NCI-H2029 treated with DMSO at 0.1 percent for 48 hours (cell line): ENCODE measurements at places on chromosomes 6 and 20.

DNA sequence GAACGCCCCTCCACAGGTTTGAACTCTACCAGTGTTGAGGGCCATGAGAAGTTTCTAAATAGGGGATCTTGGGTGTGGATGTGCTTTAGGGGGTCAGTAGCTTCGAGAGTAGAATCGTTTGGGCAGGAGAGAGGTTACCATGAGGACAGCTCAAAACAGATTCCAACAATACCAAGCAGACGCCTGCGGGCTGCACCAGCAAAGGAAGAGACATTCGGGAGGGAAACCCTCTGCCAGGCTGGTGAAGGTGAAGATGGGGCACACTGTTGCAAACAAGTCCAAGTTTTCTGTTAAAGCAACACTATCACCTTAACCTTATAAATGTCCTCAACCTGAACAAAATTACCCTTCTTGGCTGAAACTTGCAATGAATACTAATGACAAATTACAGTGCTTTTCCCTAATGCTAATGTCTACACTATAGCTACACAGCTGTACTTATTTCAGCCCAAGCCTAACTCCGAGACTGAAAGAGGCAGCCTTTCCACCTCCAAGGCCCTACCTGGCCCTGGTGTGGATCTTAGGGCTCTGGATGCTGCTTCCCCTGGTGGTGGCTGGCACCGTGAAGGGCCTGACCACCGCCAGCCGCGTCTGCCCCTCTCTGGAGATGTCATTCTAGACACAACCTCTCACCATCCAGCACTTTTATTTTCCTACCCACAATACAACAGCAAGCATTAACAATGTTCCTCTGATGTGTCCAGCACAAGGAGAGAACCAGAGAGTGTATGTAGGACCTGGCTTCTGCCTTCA, 80.1 kb downstream of the DLL1 start:
- no peak for DNase-seq

DNA sequence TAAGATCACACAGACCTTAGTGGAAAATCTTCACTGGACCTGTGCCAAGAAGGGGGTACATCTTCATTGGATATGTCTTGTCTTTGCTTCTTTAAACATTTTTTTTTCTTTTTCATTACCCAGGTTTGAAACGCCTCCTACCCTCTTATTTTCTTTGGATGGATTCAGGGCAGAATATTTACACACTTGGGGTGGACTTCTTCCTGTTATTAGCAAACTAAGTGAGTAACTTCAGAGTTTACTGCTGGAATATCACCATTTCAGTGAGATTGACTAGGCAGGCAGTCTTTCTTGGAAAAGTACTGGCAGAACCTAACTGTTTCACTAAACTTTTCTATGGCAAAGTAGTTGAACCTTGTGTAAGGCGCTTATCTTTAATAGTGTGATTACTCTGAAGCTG, 47.0 kb downstream of the ENPP1 start:
- DNase-seq, result no peak

GRCh38 chr20:37804584-37805566, 98.1 kb upstream of the VSTM2L start:
- no peak for DNase-seq

GRCh38 chr20:36305602-36306551, at the start of gene DLGAP4:
DLGAP4 (plus strand) TSS chr20:36306339; CDS start chr20:36431718, 125,379 bp downstream.
- DNase-seq, result no peak

GRCh38 chr6:16802071-16802470, 40.8 kb upstream of the ATXN1 start:
- DNase-seq, result no peak

DNA sequence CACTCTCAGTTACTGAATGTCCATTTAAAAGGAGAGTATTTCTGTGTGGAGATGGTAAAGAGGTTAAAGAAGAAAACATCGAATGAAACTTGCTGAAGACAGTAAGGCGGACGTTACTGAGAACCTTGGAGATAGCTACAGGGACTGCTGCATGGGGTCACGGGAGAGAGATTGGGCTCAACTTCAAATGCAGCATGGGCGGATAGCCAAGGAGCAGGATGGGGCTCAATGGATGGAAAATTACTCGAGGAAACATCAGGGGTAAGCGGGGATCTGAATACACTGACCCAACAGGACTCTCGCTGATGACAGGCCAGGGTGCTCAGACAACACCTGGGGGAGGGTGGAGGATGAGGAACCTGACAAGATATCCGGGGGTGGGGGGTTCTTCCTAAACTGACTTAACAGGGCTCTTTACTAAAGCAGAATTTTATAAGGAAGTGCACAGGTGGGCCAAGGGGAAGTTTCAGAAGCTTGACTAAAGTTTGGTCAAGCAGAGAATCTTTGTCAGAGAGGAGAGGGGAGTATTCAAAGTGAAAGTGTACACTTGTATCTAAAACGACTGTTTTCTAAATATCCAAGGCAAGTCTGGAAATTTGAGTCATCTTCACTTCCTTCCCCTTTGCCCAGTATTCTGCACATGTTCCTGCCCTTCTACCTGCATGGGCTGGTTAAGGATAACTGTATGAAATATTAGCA, 22.8 kb downstream of the ECT2L start:
- DNase-seq, result no peak

GRCh38 chr6:134077301-134077700, 24.9 kb upstream of the SLC2A12 start:
- DNase-seq, result no peak

GRCh38 chr6:88167352-88167937, 1.3 kb upstream of the CNR1 start:
- DNase-seq, result no peak

DNA sequence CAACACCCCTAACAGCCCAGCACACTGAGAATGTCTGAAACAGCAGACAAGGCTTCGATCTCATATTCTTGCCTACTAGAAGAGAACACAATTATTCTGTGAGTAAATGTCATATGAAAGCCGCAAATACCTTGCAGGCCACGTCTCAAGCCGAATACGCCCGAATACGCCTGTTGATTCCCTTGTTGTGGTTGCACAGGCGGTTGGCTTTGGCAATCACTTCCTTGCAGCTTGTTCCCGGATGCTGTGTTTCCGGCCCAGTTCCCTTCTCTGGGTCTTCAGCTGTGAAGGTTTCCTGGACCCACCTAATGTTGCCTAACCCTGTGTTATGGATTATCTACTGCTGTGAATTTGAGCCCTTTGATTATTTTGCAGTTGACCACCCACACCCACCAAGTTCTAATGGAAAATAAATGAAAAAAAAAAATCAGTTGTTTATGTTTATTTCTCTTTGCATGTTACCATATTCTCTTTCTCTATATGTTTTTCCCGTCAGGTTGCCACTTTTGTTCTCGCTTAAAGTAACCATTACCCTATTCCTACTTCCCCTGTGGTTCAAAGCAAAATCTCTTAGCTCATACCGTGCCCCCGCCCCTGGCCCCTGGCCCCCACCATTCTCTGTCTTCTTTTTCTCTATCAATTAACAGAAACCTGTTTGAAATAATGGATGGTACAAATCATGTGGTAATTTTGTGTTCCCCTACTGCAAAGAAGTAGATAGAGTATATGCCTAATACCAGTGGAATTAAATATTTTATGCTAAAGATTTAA, 172.4 kb downstream of the ADGB start:
- no peak for DNase-seq

GRCh38 chr20:63966172-63966943, 3.4 kb downstream of the ZNF512B start:
- no peak for DNase-seq

- no peak for DNase-seq
Measured at GRCh38 chr20:60113024-60113724, 155.0 kb downstream of the CDH26 start.

- DNase-seq, result no peak
Measured at GRCh38 chr20:17584689-17585088, 14.8 kb downstream of the DSTN start.

DNA sequence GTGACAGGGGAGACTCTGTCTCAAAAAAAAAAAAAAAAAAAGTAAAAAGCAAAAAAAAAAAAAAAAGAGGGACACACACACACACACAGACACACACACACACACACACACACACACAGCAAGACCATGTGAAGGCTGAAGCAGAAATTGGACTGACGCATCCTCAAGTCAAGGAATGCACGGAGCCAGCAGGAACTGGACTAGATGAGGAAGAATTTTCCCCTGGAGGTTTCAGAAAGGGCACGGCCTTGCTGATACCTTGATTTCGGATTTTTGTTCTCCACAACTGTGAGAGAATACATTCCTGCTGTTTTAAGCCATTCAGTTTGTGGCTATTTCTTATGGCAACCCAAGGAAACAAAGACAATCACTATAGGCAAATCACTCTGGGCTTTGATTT, 176.9 kb upstream of the SALL4 start:
- no peak for DNase-seq

DNA sequence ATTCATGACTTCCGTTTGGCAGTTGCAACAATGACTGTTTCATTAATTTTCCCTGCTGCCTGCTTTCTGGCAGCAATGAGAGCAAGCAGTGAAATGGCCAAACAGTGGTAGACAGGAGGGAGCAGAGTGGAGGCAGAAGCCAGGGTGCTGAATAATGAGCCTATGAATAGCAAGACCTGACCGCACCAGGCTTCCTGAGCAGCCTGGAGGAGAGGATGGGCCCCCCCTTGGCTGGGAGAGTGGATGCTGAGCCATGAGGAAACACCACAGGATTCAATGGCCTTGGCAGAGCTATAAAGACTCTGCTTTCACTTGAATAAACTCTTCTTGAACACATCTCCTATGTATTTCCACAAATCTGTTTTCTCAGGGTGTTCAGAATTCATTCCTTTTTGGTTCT, 68.1 kb upstream of the SNRPB2 start:
- no peak for DNase-seq

DNA sequence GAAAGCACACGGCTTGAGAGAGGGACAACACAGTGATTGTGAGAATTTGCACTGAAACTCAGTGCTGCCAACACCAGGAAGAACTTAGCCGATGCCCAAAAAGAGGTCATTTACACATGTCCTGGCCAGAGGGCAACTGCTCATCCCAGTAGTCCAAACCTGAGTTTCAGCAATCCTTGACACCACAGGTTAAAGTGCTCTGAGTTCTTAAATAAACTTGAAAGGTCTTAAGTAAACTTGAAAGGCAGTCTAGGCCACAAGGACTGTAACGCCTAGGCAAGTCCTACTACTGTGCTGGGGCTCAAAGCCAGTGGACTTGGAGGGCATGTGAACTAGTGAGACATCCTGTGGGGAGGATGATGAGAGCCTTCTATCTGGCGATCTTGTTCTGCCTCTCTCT, 14.1 kb downstream of the SNX14 start:
- DNase-seq, result no peak

- DNase-seq, result peak; percentile 90
Measured at GRCh38 chr6:106750142-106750918, 121.0 kb downstream of the QRSL1 start.

- no peak for DNase-seq
Measured at GRCh38 chr6:15754035-15754705, 91.3 kb upstream of the DTNBP1 start.

GRCh38 chr6:64250126-64250525, 614.5 kb downstream of the PHF3 start:
- DNase-seq, result no peak

DNA sequence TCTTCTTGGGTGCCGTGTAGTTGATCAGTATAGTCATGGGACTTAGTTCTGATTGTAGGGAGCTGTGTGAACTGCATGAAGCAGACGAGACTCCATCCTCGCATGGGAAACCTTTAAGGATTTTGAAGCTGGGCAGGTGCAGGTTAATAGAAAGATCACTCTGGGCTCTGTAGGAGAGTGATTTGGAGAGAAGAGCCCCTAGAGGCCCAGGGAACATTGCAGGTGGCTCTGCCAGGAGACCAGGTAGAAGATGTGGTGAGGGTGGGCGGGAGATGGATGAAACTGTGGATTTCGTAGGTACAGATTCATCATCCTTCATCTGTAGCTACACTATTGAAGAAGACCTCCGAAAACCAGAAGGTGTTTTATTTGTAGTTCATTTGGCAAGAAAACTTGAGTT, 53.3 kb downstream of the UTRN start:
- no peak for DNase-seq

DNA sequence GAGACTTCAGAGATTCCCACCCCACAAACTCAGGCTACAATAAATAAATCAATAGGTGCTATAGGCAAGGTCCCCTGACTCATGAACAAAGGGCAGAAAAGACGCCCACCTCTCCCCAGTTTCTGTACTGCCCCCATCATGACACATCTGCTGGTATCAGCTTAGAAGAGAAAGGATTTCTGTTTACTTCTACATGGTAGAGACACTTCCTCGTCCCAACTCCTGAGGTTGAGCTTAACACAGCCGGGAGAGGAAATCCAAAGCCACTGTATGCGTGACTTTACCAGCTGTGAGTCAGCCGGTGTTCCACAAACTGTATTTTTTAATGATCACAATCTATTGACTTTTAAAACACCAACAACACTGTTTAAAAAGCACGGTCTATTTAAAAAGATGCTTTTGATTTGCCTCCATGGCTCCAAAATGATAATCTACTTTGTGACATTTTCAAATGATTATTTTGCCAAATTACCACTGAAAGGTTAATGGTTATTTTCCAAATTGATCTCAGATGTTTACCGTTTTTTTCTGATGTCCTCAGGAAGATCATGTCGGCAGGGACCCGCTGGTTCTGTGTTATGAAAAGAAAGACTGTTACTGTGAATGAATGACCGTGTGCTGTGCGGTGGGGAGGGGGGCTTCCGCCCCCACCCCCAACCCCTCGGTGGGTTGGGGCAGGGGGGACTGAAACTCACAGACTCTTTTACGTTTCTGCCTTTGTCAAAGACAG, 72.5 kb downstream of the ATP9A start:
- no peak for DNase-seq

GRCh38 chr6:169069356-169069755, 184.3 kb downstream of the THBS2 start:
- DNase-seq, result no peak

GRCh38 chr6:29486577-29486976, 1.2 kb downstream of the MAS1L start:
- DNase-seq, result no peak

GRCh38 chr6:142380626-142381025, 78.8 kb downstream of the ADGRG6 start:
- no peak for DNase-seq

DNA sequence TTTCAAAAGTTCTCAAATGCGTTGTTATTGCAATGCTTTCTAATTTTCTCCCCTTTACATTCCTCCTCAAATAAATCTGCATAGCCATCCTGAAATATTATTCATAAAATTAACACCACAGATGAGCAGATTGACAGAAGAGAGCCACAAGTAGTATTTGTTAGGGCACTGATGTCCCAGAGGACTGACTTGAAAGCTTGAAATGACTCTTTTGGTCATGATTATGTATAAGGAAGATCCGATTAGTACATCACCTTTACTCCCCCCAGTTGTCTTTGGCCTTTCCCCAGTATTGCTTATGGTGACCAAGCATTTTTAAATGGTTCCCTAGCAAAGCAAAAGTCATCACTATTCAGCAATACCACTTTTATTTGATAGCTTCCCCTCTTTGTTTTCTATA, 187.6 kb downstream of the ADAT2 start:
- no peak for DNase-seq

- peak; percentile 97 for DNase-seq
Measured at GRCh38 chr20:50563133-50563944, 53.2 kb downstream of the PTPN1 start.

GRCh38 chr6:68069921-68070710, 565.0 kb upstream of the ADGRB3 start:
- DNase-seq, result no peak

- no peak for DNase-seq
Measured at GRCh38 chr6:42040856-42041480, 9.4 kb upstream of the TAF8 start.

- DNase-seq, result no peak
Measured at GRCh38 chr20:25252230-25252651, 4.4 kb downstream of the PYGB start.

GRCh38 chr6:29678114-29678513, 2.8 kb downstream of the ZFP57 start:
- DNase-seq, result no peak
